Iris pigment epithelial cell (primary cell): ENCODE measurements at places on chromosomes 13 and 19.

- DNase-seq, result peak; percentile 93
Observed at GRCh38 chr19:2096034-2096479, at the start of gene MOB3A. MOB3A (minus strand) TSS chr19:2096326; CDS start chr19:2078560, 17,766 bp downstream.

- no peak for DNase-seq
Observed at GRCh38 chr19:29681422-29682235, 16.4 kb downstream of the PLEKHF1 start.

- DNase-seq, result no peak
Observed at GRCh38 chr13:21348488-21349120, 110.5 kb downstream of the ZDHHC20 start.

- no peak for DNase-seq
Observed at GRCh38 chr19:6458695-6459261, 814 bp downstream of the SLC25A23 start.

GRCh38 chr13:66840621-66841020 lies 389.5 kb downstream of the PCDH9 start:
- DNase-seq, result no peak

DNA sequence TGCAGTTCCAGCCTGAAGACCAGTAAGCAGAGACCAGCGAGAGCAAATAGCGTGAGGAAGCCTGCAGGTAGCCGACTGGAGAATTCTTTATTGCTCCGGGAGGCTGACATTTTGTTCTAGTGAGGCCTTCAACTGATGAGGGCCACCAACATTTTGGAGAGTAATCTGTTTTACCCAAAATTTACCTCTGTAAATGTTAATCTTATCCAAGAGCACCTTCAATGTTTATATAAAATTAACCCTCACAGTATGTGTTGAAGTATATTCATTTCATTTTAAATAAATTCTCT lies 546.4 kb upstream of the SLITRK5 start:
- no peak for DNase-seq

DNA sequence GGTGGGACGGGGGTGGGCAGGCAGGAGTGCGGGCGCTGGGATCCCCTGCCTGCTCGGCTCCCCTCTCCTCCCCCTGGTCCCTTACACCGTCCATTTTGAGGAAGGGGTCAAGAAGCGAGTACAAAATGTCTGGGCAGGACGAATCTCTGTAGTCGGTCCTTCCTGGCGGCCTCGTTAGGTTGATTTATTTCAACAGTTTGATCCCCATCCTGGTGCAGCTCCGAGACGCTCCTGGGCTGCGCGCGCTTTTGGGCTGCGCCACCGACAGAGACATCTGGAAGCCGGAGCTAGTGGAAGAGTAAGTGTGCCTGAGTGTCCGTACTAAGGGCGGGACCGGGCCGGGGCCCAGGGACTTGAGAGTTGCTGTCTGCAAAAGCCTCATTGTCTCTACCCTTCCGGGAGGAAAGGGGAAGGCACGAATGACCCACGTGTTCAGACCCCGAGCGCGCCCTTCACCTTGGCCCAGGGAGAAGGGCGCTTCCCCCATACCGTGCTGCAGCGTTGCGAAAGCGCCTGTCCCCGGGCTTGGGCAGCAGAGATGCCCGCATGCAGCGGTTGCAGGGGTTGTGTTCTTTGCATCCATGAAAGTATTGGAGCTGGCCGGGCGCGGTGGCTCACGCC lies 1.8 kb downstream of the ZNF114 start:
- DNase-seq, result peak; percentile 39

GRCh38 chr13:63699948-63700347 lies 2284.3 kb upstream of the PCDH20 start:
- DNase-seq, result no peak

DNA sequence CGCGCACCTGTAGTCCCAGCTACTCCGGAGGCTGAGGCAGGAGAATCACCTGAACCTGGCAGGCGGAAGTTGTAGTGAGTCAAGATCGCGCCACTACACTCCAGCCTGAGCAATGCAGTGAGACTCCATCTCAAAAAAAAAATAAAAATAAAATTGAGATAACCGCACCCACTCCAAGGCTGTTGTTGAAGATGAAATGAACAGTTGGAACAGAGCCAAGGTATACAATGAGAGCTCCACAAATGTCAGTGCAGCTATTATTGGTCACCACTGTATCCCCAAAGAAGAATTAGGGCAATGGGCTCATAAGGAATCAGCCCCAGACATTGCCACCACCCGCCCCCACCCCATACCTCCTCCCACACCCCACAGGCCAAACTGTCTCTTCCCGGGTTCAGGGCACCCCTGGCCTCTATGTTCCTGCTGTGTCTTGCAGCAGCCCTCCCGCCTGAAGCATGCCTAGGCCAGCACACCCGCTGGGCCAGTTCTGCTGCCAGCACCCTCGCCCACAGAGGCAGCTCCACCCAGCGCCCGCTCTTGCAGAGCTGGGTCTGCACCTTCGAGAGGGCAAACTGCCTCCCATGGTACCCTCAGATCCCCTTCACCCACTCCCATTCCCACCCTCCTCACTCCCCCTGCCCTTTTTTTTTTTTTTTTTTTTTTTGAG lies 3.5 kb upstream of the S1PR5 start:
- no peak for DNase-seq

GRCh38 chr19:48061401-48062344 lies 17.8 kb upstream of the CABP5 start:
- DNase-seq, result no peak

- no peak for DNase-seq
Observed at GRCh38 chr13:113635709-113636108, 22.3 kb downstream of the ATP4B start.

DNA sequence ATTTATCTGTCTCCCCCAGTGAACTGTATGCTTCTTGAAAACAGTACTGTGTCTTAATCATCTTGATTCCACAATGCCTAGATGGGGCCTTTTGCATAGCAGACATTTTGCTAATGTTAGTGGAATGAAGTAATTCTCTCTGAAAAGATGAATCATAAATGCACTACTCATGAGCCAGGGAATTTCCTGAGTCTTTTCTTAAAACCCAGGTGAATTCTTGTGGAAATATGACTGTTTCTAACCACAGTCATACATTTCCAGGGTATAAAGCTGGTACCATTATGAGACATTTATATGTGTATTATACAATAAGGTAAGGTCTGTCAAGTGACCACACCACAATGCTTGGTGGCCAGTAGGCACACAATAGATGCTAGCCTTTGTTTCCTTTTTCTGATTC lies 5.5 kb upstream of the KCTD4 start:
- peak; percentile 96 for DNase-seq

GRCh38 chr13:96500953-96501352 lies 411.0 kb downstream of the HS6ST3 start:
- DNase-seq, result no peak

DNA sequence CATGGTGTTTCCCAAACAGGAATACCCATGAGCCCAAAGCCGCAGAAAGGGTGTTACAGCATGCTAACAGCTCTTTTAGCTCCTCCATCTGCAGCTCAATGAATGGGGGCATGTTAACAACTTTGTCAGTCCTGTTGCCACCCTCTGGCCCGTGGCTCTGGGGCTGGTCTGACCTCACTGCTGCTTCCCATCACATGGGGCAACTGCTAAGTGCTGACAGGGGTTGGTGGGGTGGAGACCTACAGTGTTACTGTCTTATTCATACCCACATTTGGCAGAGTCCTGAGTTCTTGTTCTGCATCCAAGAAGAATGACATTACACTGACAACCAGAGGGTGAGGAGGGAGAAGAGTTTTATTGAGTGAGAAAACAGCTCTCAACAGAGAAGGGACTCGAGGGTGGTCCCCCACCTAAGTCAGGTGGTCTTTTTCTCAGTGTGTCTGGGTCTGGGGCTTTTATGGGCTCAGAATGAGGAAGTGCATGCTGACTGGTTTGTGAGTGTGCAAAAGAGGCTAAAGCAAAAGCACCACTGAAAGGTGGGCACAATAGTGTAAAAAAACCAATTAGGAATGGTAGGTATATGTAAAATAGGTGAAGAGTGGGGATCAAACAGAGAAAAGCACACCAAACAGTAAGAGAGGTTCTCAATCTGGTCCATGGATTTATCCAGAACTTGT lies 1952.0 kb upstream of the PCDH20 start:
- no peak for DNase-seq

- DNase-seq, result no peak
Observed at GRCh38 chr19:10826231-10826630, 9.8 kb downstream of the TMED1 start.

GRCh38 chr13:51959773-51960172 lies 51.5 kb downstream of the ATP7B start:
- no peak for DNase-seq

GRCh38 chr13:48944221-48944620 lies 31.5 kb upstream of the FNDC3A start:
- peak; percentile 4 for DNase-seq

DNA sequence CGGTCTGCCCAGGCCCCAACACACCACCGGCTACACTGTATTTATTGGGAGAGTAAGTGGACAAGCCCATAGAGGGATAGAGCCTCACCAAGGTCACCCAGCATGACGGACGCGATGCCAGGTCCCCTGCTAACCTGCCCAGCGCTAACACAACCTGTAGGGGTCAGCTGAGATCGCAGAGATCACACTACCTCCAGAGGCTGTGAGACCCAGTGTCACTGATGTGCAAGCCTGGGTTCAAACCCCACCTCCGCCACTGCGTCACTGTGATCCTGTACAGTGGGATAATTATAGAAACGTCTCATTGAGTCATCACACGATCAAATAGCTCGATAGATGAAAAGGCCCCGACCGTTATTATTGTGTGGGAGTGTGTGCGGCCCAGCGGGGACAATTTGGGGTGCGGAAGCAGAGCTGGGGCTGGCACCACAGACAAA lies 10.6 kb upstream of the TLE2 start:
- DNase-seq, result no peak

DNA sequence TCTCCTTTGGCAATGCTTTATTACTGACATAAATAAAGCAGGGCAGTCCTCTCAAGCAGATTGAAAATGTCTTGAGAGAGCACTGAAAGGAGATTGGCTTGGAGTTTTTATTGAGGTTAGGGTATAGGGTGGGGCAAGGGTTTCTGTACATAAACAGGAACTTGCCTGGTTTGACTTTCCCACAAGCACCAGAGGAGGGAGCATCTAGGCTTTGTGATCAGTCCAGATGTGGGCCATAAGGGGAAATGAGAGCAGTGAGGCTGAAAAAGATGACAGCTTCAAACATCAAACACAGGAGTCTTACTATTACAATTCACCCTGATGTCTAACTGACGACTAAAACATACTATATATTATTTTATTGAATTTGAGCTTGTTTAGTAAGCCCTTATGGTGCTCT lies 260.9 kb downstream of the MTUS2 start:
- no peak for DNase-seq

GRCh38 chr13:28557725-28558520 lies 63.0 kb upstream of the FLT1 start:
- peak; percentile 93 for DNase-seq

DNA sequence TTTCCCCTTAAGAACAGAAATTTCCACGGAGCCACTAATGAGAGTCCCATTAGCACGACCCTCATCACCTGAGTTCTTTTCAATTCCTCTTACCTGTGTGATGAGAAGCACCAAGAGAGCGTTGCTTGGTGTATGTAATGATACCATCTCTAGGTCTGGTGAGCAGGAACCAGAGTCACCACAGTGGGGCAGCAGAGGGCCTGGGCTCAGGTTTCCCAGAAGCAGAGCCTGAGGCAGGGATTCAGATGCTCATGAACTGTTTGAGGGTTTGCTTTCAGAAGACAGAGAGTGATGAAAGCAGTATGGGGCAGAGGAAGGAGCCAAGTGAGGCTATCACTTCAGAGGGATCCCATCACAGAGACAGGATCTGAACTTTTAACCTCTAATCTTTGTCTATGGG lies 3.1 kb upstream of the PTPRH start:
- no peak for DNase-seq

GRCh38 chr19:5297272-5297669 lies 43.3 kb downstream of the PTPRS start:
- no peak for DNase-seq

DNA sequence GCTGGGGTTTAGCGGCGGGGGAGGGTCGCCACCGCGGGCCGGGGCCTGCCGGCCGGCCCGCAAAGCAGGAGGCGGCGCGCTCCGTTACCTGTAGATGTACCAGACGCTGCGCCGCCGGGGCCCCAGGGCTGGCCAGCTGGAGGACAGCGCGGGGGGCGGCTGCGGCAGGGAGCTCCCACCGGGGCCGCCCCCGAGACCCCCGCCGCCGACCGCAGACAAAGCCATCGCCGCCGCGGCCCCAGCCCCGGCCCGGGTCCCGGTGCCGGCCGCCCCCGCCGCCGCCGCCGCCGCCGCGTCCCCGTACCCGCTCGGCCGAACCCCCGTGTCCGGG lies 24.8 kb downstream of the SHANK1 start:
- no peak for DNase-seq

DNA sequence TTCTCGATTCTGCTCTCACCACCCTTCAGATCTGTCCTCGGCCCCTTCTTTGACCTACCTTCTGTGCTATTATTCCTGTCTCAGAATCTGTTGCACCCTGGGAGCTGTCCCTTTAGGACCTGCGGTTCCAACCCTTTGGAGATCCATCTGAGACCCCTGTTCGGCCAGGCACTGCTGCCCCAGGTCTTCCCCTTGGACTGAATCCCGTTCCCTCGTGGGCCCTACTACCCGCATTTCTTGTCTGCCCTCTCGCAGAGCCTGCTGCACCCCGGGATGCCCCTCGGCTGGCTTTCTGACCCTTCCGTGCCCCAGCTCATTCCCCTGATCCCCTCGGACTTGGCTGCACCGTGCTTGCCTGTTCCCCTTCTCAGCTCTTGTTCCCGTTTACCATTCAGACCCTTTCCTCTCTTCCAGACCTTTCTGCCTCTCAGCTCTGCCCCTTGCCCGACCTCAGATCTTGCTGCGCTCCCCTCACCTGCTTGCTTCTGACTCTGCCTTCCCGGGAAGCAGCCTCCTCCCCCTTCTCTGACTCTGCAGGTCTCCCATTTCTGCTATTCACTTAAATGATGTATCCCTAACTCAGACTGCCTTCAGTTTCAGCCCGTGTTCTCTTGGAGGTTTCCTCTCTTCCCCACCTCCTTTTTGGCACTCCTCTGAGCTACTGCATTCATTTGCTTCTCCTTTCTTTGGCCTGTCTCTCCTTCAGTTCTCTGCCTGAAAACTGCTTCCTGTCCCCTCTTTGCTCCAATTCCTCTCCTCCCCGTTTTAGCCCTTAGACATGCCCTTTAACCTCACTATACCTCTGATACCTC lies 1.1 kb downstream of the ARHGAP35 start:
- peak; percentile 32 for DNase-seq

DNA sequence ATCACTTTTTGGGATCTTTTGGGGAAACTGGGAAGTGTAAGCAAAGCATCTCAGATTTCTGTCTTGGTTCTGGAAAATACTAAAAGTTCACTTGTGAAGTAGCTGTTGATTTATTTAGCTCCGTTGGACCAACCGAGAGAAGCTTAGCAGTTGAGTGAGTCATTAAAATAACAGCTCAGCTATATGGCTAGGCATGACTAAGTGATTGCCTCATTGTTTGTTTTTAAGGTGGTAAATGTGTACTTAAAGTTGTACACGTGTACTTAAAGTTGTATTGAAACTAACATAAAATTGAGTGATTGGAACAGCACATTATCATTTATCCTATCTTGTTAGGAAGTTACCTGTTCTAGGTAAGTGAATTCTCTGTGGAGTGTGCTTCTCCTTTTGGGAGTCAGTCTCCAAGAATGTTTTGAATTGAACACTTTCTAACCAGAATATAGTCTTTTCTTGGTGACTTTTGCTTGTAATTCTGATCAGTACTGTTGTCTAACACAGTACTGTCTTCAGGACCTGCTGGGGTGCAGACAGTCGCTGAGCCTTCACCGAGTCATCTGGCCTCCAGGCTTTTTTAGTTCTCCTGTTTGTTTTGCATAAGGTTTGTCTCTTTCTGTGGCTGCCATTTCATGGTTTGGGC lies 2.9 kb upstream of the DCUN1D2 start:
- DNase-seq, result peak; percentile 98

- peak; percentile 26 for DNase-seq
Observed at GRCh38 chr13:19981685-19982238, 23.2 kb downstream of the ZMYM2 start.

- DNase-seq, result no peak
Observed at GRCh38 chr13:101453784-101454201, 1.3 kb downstream of the ITGBL1 start.
